ENCODE measurements at places on chromosomes 2 and 18.

- DNase-seq = no peak
Measured at GRCh38 chr2:72794572-72794971, 31.3 kb downstream of the EXOC6B start.

DNA sequence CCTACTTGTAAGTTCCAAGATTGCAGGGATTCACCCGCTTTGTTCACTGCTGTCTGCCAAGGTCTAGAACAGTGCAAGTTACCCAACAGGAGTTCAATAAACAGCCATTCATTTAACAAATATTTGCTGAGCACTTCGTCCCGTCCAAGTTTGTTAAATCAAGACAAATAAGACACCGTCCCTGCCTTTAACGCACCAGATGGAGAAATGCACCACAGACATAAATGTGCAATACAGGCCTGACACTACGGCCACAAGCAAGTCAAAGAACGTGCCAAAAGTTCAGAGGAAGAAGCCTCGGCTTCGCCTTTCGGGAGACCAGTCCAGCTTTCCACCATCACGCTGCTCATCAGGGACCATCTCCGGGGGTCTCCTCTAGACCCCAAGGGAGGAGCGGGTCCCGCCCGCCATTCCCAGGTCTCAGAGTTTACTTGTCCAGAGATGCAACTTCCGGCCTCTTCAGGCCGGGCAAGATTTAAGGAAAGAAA lies 429 bp downstream of the C2orf76 start:
- peak; percentile 27 for DNase-seq

- no peak for DNase-seq
Measured at GRCh38 chr2:100237770-100238169, 84.5 kb downstream of the LONRF2 start.

- DNase-seq = peak; percentile 40
Measured at GRCh38 chr2:189698020-189698887, 23.8 kb downstream of the ANKAR start.

GRCh38 chr2:57376985-57377384 lies 669.6 kb upstream of the VRK2 start:
- DNase-seq = peak; percentile 24

- no peak for DNase-seq
Measured at GRCh38 chr2:98142106-98142791, 55.3 kb downstream of the VWA3B start.

- DNase-seq = no peak
Measured at GRCh38 chr2:39625927-39626270, 39.8 kb upstream of the TMEM178A start.

DNA sequence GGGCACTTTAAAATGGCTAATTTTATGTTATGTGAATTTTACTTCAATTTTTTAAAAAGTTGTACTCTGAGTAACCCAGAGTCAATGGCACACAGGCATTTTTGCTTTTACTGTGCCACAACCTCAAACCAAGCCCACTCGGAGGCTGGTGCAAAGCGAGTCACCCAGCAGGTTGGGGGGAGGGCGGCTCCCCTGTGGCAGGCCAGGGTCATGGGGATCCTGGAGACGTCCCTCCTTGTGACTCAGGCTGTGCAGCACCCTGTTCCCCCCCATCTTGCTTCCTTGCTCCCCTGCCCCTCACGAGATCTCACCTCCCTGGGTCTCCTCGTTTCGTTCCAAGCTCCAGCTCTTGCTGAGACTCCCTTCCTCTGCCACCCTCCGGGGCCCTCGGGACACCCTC lies 58.6 kb downstream of the POMC start:
- DNase-seq = no peak

DNA sequence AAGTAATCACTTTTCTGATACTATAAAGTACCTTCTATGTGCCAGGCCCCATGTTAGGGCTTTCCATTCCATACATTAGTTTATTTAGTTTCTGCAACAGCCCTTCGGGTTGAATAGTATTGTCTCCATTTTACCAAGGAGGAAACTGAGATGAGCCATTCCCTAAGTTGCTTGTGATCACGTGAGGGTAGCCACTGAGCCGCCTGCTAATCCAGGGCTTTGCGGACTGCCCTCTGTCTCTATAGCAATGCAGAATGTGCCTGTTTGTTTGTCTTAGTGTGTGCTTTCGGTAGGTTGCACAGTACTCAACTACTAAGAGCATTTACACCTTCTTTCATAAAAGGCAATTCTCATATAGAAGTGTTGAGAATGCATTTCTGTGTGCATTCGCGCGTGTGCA lies 5.0 kb downstream of the EMILIN2 start:
- DNase-seq = no peak

DNA sequence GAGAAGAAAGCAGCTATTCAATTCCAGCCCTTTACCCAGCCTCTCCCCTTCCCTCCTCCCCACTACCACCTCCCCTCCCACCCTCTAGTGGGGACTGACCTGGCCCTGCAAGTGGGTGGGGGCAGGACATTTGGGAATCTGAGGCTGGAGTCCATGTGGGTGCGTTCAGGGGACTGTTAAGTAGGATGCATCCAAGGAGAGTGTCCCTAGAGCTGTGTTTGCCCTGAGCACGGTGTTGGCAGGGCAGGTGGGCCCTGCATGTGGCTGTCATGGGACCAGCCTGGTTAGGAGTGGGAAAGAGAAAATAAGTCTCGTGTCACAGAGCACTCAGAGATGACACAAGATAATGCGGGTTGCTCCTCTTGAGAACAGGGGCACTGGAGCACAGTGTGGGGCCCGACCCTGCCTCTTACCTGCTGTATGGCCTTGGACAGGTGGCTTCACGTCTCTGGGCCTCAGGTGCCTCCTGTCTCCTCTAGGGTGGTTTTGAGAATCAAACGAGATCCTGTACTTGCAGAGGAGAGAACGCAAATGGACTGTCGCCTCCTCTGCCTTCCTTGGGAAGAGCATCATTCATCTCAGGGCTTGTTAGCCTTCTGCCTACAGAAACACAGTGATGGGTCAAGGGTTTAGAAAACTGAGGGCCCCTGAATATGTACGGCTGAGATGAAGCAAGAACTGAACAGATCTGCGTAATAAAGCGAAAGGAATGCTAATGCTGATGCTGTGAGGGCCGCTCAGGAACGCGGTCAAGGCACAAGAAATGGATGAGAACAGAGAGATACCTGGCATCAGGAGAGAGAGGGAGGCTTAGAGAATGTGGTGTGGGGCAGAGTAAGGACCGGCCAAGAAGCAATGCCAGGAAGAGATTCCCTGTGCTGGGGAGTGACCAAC lies 187.7 kb upstream of the HAAO start:
- DNase-seq = no peak

GRCh38 chr2:169721016-169721415 lies 12.6 kb upstream of the KLHL23 start:
- no peak for DNase-seq

- no peak for DNase-seq
Measured at GRCh38 chr2:178666458-178666857, 140.8 kb downstream of the TTN start.

DNA sequence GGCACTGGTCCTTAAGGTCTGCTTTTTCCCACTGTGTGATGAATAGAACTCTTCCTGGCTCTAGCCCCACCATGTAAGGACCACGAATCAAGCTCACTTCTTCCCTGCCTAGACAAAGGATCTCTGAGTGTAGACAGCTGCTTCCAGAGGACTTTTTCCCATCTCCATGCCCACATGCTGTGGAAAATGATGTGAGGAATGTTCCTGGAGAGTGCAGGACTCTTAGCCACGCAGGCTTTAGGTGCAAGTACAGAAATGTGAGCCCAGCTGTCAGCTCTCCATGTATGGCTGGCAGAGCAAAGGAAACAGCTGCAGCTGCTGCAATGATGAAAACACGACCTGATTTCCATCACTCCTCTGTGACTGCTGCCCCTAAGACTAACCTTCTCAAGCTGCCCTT lies 35.5 kb downstream of the NXPH2 start:
- no peak for DNase-seq

- DNase-seq = no peak
Measured at GRCh38 chr2:159064446-159065301, 96.2 kb downstream of the TANC1 start.

DNA sequence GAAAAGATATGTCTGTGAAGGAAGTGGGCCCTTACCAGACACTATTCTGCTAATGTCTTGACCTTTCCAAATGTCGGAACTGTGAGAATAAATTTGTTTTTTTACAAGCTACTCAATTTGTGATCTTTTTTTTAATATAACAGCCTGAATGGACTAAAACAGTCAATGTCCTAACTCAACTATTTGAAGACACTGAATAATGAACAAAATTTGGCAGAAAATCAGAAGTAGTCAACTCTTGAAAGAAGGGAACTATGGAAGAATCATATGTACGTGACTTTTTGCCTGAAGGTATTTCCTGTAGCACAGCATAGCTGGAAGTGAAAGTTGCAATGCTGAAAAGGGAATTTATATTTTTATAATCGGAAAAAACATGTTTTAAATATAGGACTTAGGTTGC lies 351.8 kb upstream of the TFPI start:
- DNase-seq = no peak

DNA sequence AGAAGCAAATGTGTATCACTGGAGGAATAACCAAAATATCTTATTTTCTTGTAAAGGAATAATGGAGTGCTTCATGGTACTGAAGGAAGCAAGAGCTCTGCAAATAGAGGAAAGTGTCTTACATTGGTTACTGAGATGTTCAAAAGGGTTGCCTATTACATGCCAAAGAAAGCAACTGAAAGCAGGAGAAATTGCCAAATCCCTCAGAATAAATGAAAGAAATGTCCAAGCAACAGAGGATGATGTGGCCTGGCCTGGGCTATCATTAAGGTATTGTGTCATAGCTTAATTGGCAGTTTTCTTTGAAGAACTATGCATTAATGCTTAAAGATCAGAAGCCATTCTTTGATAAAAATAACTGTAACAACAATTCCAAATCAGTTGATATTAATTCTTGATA lies 173.7 kb downstream of the RAB3GAP1 start:
- DNase-seq = no peak

DNA sequence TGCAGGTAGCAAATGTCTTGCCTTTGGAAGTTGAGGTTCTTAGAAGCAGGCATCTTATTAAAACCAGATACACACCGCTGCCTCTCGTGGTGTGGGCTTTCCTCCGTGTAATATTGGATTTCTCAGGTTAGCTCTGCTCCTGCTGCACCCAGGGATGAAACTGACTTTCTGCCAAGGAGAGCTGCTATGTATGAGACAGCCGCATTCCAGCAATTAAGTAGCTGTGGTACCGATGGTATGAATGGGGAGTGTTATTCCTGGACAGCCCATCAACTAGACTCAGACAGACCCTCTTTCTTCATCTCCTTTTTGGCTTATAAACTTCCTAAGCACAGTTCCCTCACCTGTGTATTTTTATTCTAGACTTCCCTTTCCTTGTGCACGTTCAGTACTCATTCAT lies 6.8 kb upstream of the EHD3 start:
- DNase-seq = no peak

DNA sequence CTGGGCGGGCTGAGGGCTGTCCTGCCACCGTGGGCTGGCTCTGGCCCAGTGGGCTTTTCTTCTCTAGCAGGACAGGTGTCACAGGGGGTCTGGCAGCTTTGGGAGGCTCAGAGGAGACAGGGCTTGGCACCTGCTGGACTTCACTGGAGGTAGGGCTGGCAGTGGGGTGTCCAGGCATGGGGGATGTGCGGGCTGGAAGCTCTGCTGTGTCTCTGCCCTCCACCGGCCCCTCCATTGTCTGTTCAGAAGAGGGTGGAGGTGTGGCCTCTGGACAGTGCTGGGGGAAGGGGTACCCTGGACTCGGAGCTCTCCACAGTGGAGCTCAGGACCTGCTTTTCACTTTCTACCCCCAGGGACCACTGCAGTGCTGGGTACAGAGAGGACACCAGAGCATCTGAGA lies 9.2 kb downstream of the PTPRN start:
- DNase-seq = no peak

DNA sequence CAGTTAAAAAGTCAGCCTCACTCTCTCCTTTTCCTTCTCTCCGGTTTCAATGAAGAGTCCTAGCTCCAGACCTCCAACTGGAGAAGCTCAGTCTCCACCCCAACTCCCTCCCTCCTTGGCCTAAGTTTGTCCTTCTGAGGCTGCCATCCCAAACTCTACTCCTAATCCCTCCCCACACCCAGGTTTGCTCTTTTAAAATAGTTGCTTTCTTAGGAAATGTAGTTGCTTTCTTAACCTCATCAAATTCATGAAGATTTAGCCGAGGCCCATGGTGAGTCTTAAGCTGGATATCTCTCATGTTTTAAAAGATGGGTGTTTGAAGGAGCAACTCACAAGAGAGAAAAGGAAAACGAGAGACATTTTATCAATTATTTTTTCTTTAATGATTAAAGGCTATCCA lies 937 bp upstream of the LANCL1 start:
- peak; percentile 80 for DNase-seq

DNA sequence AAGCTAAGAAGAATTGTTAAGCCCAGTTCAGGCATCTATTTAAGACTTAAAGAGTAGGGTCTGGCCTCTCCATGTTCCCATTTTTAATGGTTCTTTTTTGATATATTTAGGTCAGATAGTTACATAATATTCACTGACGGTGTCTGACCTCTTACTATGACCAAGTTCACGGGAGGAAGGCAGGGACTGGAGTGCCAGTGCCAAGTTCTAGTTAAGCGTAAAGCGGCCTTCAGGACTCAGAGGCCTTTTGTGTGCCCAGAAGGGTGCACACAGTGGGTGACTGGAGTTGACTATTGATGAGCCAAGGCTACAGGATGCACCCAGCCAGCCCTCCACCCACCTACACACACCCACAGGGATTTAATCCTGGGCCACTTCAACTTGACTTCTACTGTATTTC lies 290.9 kb downstream of the PIEZO2 start:
- no peak for DNase-seq

- no peak for DNase-seq
Measured at GRCh38 chr2:226556050-226556449, 243.6 kb downstream of the IRS1 start.

- DNase-seq = peak; percentile 25
Measured at GRCh38 chr2:181250691-181251090, 206.5 kb upstream of the ITGA4 start.

GRCh38 chr2:70771446-70771845 lies 3.4 kb upstream of the ADD2 start:
- DNase-seq = no peak

DNA sequence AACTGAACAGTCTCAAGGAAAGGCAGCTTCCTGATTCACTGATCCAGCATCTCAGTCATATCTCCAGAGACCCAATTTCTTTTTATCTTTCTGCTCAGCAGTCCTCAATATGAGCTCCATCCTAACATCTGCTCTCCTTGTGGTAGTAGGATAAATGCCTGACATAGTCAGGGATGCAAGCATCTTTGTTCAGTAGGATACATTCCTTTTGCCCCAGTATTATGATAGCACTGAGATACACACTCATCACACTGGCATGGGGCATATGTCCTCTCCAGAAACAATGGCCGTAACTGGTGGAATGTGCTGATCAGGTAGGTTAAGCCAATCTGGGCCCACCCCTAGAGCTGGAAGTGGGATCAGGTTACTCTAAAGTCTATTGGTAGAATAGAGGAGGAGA lies 207.2 kb downstream of the ETAA1 start:
- DNase-seq = peak; percentile 40

- no peak for DNase-seq
Measured at GRCh38 chr2:216343221-216343980, 28.9 kb downstream of the MARCHF4 start.
